ENCODE measurements at places on chromosomes 1 and 21. TPM values are rescaled to one million over a fixed set of nuclear protein-coding genes. Genes with fewer than 3 reads are reported as not detected.

- DNase-seq: no peak
Measured at GRCh38 chr1:19374083-19374801, 62.1 kb downstream of the SLC66A1 start.

DNA sequence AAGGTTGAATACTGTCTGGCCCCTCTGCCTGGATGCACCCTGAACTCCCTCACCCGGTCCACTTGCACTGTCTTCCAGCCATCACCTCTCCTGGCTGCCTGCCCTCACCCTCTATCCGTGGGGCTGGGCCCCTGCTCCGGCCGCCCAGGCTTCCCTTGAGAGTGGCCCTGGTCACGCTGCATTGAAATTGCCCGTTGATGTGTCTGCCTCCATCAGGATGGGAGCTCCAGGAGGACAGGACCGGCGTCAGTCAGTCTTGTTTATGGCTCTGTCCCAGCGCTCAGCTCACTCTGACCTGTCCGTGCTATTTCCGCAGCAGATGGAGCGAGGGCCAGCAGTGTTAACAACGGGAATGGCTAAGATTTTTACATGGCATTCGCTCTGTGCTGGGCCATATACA is 34.9 kb downstream of the FOXO6 start:
- DNase-seq: no peak

GRCh38 chr1:197590687-197591086 is 184.6 kb downstream of the DENND1B start:
- no peak for DNase-seq

- DNase-seq: no peak
Measured at GRCh38 chr1:66598670-66599069, 64.7 kb downstream of the SGIP1 start.

- no peak for DNase-seq
Measured at GRCh38 chr1:145936247-145936646, 9.0 kb upstream of the RBM8A start.

DNA sequence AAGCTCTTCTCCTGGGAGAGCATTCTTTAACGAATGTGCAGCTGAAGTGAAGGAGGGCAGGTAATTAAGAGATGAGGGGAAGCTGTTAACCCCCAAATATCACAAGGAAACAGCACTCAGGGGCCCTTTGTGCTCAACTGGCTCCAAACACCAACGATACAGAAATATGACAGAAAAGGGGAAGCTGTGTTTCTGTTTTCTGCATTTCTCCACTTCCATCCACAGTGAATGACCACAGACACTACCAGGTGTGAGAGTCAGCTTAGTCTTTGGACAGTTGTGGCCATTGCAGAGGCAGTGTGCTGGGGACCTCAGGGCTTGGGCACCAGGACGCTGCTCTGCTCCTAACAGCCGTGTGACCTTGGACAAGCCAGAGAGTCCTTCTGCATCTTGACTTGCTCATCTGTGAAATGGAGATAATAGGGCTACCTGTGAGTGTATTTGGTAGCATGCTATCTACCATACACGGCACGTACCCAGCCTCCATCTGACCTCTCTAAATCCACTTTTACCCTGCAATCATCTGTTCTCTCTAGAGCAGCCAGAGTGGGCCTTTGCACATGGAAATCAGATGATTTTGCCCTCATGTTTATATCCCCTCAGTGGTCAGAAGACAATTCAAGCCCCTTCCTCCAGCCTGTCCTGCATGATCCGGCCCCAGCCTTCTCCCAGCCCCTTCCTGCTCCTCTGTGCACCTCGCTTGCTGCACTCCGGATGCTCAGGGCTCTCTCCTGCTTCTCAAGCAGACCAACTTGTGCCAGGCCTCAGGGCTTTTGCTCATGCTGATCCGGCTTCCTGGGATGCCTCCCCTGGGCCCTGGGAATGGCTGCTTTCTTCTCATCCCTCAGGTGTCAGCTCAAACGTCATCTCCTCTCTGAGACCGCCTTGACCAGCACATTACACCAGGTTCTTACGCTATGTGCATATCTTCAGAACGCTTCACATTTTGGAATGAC is 4.7 kb upstream of the TINAGL1 start:
- DNase-seq: no peak

DNA sequence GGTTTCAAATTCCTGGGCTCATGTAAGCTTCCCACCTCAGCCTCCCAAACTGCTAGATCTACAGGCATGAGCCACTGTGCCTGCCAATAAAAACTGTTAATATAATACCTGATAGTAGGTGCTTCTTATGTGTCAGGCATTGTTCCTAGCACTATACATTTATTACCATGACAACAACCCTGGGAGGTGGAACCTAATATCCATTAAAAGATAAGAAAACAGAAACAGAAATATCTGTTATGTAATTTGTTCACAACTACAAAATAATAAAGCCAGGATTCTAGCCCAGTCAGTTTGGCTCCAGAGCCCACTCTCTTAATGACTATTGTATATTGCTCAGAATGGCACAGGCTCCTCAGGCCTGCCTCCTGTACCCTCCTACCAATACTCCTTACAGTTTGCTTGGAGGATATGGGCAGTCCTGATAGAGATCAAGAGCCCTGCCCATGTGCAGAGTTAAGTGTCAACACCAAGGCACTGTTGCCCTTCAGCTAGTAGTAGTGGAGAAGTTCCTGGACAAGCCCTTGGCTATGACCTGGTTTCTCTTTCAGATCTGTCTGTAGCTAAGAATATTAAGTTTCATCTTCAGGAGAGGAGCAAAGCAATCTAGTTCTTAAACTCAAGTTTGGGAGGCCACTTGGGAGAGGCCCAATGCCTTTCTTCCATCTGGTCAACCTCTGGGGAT is 22.4 kb downstream of the RPL5 start:
- DNase-seq: no peak

Gene DYRK3
- 12.0 TPM for total RNA-seq

Gene CD5L
- total RNA-seq: not detected

Gene EPHB2
- 29.0 TPM for total RNA-seq

Gene IFNLR1
- 1.0 TPM for total RNA-seq

Data from Panc1 (cell line).